Activated CD8-positive, alpha-beta memory T cell treated with anti-CD3 and anti-CD28 coated beads for 48 hours (primary cell): ENCODE measurements at places on chromosomes 7 and 10.

DNA sequence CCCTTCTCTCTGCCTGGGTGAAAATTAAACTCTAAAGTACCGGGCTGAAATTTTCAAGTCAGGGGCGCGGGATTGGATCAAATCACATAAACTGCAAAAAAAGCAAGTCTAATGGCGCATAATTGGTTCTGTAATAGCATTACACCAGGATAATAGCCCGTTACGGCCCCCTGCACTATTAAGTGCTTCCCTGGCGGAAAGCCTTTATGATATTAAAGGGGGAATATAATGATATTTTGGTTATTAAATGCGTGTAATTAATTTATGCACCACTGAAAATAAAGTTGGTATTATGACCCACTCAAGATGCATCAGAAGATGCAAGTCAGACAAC, 744 bp upstream of the DRGX start:
- DNase-seq = no peak

DNA sequence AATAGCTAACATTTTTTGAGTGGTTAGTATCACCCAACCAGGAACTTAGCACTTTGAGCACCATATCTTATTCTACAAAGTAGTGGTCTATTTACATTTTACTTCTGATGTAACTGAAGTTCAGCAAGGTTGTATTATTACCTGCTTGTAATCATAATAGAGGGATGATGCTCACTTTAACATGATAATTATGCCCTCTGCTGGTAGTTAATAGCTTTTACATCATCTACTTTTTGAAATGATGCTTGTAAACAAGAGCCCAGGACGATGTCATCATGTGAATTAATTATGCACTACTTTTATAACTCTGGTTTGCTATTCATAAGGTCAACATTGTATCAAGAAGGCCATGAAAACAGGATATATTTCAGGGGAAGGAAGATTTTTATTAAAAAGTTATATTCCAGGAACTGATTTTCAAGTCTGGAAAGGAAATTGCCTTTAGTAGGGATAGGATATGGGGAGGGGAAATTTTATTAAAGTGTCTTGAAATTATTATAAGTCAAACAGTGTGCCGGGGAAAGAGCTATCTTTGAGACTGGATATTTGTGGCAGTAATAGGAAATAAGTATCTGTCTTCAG, 80.3 kb upstream of the SCIN start:
- no peak for DNase-seq

GRCh38 chr7:139594911-139595476, 71.5 kb downstream of the CLEC2L start:
- DNase-seq = no peak

GRCh38 chr7:155257482-155258225, 40.0 kb upstream of the INSIG1 start:
- no peak for DNase-seq

DNA sequence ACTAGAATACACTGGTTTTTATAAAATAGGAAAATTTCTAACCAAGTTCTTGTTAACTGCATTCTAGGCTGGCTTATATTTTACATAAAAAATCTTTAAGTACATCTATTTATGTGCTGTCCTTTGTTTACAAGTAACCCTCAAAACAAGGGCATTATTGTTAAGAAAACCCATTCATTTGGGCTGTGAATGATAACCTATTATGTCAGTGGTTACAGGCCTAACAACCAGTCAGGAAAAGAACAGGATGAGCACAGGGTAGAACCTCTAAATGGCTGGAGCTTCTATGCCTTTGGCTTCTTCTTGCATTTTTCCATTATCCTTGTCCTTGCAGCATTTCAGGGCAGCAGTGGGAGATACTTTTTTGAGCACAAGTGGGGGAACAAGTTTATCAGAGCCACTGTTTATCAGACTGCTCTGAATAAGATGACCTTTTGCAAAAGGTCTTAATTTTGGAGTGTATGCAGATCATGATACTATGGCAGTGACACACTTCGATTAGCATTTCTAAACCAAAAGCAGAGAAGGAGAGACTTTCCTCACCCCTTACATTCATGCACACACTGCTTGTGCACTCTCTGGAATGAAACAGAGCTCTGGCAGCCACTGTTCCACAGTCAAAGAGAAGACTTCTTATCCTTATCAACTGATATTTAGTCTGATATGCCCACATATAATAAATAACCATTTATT, 10.9 kb downstream of the GPR37 start:
- no peak for DNase-seq

DNA sequence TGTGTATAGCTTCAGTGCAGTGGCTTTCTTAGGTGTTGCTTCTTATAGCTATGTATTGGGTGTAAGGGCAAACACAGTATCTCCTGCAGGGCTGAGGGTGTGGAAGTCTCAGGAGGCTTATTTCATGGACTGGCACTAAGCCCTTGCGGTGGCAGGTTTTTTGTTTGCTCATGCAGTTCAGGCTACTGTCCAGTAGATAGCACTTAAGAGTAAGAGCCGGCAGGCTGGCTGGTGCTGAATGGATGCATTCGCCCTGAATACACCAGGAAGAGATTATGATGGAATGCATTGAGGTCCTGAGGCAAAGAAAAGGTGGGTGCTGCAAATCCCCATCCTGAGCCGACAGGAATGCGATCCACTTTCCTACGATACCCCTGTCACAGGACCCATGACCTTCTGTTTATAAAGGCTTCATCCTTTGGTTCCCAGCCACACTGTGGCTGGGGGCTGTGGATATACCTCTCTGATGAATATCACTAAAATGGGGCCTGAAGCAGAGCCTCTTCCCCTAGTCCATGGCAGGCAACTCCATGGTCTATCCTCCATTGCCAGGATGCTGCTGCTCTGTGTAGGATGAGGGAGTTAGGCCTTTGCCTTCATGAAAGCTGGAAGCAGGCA, 44.9 kb downstream of the ANXA8 start:
- DNase-seq = no peak

GRCh38 chr7:47792521-47793121, 155.6 kb downstream of the PKD1L1 start:
- DNase-seq = no peak

GRCh38 chr7:105792488-105793370, 83.7 kb downstream of the ATXN7L1 start:
- no peak for DNase-seq

- no peak for DNase-seq
Measured at GRCh38 chr7:108322046-108322445, 134.2 kb downstream of the NRCAM start.
